ENCODE measurements at places on chromosomes 4 and X.

- DNase-seq = no peak
These were observed 627.8 kb downstream of the ADGRL3 start for GRCh38 chr4:61827907-61828391.

- no peak for DNase-seq
These were observed 627.4 kb upstream of the EPHA5 start for GRCh38 chr4:66297703-66298102.

- DNase-seq = peak; percentile 44
These were observed at the start of gene PRDM8 for GRCh38 chr4:80196922-80197573. Gene PRDM8 (plus strand): TSS chr4:80197503. CDS start chr4:80200081, 2,578 bp downstream.

GRCh38 chr4:105461221-105461620, 12.6 kb downstream of the PPA2 start:
- no peak for DNase-seq

- no peak for DNase-seq
These were observed 6.4 kb upstream of the COMMD8 start for GRCh38 chr4:47469951-47470350.

- DNase-seq = no peak
These were observed 102.6 kb upstream of the C1GALT1C1 start for GRCh38 chrX:120732461-120732860.

GRCh38 chrX:65933085-65933589, 106.7 kb downstream of the VSIG4 start:
- DNase-seq = no peak

- DNase-seq = no peak
These were observed 20.6 kb upstream of the TEX13A start for GRCh38 chrX:105241056-105241455.

- no peak for DNase-seq
These were observed 228.5 kb downstream of the PCDH7 start for GRCh38 chr4:30948653-30949052.

DNA sequence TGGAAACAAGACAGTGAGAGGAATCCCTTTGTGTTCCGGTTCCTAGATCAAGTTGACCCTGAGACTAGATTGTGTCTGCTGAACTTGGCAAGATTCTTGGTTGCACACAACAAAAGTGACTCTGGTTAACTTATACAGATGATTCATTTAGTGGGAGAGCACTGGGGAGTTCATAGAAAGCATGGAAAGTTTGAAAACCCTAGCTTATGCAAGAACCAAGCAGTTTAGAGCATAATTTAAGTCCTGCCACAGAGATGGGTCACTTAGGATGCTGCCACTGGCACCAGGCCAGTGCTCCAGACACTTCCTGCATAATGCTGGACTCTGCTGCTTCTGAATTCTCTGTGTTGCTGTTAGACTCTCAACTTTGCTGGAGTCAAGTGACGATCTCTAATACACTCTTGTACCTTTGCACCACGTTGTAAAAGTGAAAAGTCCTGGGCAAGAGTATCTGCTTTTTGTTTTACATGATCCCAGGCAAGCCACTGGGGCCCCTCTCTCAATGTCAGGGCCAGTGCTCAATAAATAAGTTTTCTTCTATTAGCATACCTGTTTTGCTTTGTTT, 12.7 kb upstream of the DCUN1D4 start:
- DNase-seq = no peak

- DNase-seq = peak; percentile 92
These were observed 16.6 kb upstream of the ERCC6L start for GRCh38 chrX:72255445-72255844.

GRCh38 chrX:151745651-151746050, 11.1 kb downstream of the CNGA2 start:
- no peak for DNase-seq

DNA sequence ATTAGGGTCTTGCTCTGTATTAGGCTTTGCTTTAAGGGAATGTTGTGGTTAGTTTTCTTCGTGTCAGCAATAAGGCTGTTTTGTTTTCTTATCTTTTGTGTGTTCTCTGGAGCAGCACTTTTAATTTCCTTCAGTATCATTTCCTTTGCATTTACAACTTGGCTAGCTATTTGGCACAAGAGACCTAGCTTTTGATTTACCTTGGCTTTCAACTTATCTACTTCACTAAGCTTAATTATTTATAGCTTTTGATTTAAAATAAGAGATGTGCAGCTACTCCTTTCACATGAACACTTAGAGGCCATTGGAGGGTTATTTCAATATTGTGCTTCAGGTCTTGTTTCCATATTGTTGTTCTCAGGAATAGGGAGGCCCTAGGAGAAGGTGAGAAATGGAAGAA, 68.2 kb downstream of the FAT4 start:
- no peak for DNase-seq

- no peak for DNase-seq
These were observed 73.5 kb downstream of the IRF2 start for GRCh38 chr4:184400891-184401290.

GRCh38 chr4:147418226-147418625, 62.7 kb upstream of the EDNRA start:
- DNase-seq = no peak

- DNase-seq = no peak
These were observed 78.2 kb downstream of the COL4A6 start for GRCh38 chrX:108359806-108360602.

- peak; percentile 7 for DNase-seq
These were observed 1.1 kb upstream of the RAP1GDS1 start for GRCh38 chr4:98260047-98260578.

DNA sequence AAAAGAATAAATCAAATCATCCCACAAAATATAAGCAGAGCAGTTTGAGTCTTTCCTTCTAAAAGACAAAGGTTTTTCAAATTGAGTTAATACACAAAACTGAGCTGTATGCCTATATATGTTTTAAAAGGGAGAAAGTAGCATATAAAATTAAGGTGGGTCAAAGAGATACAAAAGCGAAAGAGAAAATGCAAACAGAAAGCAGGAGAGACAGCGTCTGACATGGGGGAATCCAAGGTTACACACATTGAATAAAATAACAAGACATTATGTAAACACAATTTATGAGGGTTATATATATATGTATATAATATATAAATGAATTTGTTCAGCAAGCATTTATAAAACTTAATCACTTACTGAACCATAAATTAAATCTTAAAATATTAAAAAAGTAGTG, 276.1 kb upstream of the LCORL start:
- no peak for DNase-seq

DNA sequence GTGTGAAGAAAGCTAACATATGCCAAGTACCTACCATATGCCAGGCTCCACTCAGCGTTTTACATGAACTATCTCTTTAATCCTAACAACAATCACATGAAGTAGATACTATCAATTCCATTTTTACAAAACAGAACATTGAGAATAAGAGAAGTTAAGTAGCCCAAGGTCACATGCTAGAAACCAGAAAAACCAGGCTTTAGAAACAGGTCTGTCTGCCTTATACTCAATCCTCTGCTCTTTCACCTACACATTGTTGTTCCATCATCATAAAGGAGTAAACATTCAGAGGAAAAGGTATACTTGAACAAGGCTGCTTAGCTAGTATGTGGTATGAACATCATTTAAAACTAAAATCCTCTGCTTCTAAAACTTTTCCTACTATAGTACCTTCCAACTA, 42.1 kb downstream of the WDFY3 start:
- no peak for DNase-seq

Measured in NCI-H1105 treated with DMSO at 0.1 percent for 48 hours (cell line).